Aorta (tissue), 5 donors: ENCODE measurements at places on chromosomes 5 and 9. TPM values are rescaled to one million over a fixed set of nuclear protein-coding genes. Genes with fewer than 3 reads are reported as not detected.

- DNase-seq = no peak
- H3K4me1 ChIP-seq = no peaks in the 10 kb centered on the region
- no peaks in the 10 kb centered on the region for H3K27me3 ChIP-seq
- no peak overlapping the region for H3K27ac ChIP-seq
- H3K4me3 ChIP-seq = no peak overlapping the region
Observed at GRCh38 chr5:88116396-88116795, 152.2 kb downstream of the TMEM161B start.

DNA sequence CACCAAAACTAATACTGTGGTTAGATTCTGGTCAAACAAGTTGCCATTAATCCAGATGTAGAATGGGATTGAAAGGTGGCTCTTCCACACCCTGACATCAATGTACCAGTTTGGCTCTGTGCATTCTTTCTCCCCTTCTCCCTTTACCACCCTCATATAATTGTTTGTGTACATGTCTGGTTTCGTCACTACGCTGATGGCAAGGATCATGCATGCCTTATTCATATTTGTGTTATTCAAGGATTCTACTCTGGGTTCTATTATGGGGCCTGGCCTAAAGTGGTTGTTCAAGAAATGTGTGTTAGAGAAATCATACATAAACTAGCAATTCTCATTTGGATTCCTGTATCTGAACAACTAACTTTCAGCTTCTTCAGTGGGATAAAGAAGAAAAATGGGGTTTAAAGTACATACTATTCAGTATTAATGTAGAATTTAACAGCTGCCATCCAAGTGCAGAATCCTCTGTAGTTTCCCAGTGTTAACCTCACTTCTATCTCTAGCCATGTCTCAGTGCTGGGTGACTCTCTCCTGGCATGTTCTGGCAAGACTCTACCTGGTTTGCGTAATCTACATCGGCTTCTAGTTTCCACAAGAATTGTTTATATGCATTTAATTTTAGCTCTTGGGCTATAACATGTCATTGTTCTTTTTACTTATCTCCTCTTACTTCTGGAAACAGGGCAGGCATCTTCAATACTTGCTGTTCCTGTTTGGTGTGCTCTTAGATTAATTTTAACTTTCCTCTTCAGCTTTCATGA is 27.9 kb upstream of the CDKN2B start:
- no peak for DNase-seq
- no peak overlapping the region for H3K4me3 ChIP-seq
- H3K36me3 ChIP-seq = no peaks in the 10 kb centered on the region
- H3K4me1 ChIP-seq = no peaks in the 10 kb centered on the region
- no peak overlapping the region for H3K27ac ChIP-seq

DNA sequence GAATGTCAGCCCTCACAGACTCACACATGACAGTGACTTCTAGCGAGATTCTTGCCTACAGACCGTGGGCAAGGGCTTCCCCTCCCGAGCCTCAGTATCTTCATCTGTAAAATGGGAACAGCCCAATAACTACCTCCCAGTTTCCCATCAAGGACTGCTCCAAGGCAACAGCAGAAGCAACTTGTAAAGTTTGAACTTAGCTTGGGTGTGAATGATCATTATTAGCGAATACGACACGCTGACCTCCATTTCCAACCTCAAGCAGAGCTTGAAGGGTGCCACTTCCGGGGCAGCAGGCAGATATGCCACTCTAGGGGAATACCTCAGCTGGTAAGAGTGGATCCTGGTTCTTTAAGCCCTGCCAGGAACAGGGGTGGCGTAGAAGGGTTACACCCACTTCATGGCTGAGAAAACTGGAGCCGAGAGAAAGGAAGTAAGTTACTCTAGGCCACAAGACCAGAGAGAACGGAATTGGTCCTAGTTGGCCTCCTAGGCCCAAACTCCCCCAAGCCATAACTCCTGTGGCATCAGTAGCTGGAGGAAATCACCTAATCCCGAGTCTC is 2.0 kb downstream of the RNF44 start:
- H3K4me3 ChIP-seq = no peak overlapping the region
- peaks cover 3% of the 10 kb centered on the region for H3K36me3 ChIP-seq
- no peaks in the 10 kb centered on the region for H3K4me1 ChIP-seq
- H3K27me3 ChIP-seq = no peaks in the 10 kb centered on the region

GRCh38 chr5:177085985-177086653 is 596 bp upstream of the FGFR4 start:
- H3K27me3 ChIP-seq = no peaks in the 10 kb centered on the region
- no peaks in the 10 kb centered on the region for H3K4me1 ChIP-seq
- H3K36me3 ChIP-seq = no peaks in the 10 kb centered on the region
- H3K27ac ChIP-seq = no peak overlapping the region
- H3K4me3 ChIP-seq = no peak overlapping the region

The FAM53C gene
- total RNA-seq = 26.7 TPM

DNA sequence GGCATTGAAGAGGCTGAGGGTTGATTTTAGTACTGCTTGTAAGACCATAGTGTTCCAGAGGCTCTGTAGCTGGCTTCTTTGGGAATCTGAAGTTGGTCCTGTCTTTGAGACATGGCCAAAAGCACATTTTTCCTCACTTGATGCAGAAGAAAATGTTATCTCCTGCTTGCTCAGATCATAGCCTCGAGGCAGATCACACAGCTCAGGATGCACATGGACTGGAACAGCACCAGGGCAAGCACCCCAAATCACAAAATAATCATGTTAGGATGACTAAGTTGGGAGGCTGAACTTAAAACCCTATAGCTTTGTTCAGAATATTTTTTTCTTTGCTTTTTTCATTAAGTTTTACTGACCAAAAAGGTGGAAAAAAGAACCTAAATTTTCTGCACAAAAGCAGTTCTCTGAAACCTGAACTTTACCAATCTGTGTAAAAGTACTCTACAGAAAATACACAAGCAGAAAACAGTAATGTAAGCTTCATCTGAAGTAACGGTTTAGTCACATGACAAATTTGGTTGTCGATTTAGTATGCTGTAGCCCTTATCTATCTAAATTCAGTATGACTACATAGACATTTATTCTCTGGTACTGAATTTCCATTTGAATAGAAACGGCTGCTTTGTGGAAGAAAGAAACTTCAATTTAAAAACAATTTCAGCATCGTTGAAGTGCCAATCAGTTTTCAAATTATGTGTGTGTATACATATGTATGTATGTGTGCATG is 3.4 kb downstream of the KLHL9 start:
- no peak for DNase-seq
- H3K27me3 ChIP-seq = no peaks in the 10 kb centered on the region

The SLC46A2 gene
- total RNA-seq = not detected

DNA sequence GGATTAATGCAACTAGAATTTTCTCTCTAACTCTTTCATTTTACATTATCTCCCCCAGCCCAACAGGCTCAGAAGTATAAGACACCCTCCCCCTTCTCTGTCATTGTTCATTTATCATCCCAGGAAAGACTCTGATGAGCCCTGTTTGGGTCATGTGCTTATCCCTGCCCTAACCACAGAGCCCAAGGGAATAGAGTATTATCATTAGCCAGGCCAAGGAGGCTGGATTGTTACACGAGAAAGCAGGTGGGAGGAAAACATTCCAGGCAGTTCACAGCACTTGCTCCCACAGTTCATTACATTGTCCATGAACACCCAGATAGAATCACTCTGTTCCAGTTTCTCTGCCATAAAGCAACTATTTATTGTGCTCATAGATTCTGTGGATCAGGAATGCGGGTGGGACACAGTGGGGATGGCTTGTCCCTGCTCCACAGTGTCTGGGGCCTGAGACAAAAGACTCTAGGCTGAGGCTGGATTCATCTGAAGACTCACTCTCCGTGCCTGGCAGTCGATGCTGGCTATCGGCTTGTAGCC is 59.5 kb upstream of the TMEM215 start:
- no peaks in the 10 kb centered on the region for H3K36me3 ChIP-seq
- H3K4me3 ChIP-seq = no peak overlapping the region
- H3K4me1 ChIP-seq = no peaks in the 10 kb centered on the region
- DNase-seq = no peak
- no peak overlapping the region for H3K27ac ChIP-seq

GRCh38 chr9:132975961-132976360 is 2.5 kb upstream of the GFI1B start:
- H3K4me3 ChIP-seq = no peak overlapping the region
- no peaks in the 10 kb centered on the region for H3K4me1 ChIP-seq
- no peaks in the 10 kb centered on the region for H3K36me3 ChIP-seq
- H3K27me3 ChIP-seq = peaks cover 2% of the 10 kb centered on the region
- DNase-seq = no peak
- H3K27ac ChIP-seq = no peak overlapping the region

GRCh38 chr5:1737790-1738405 is 61.7 kb downstream of the MRPL36 start:
- no peak overlapping the region for H3K27ac ChIP-seq
- H3K4me1 ChIP-seq = no peaks in the 10 kb centered on the region
- H3K27me3 ChIP-seq = no peaks in the 10 kb centered on the region
- H3K36me3 ChIP-seq = no peaks in the 10 kb centered on the region

The FOXD4L6 gene
- total RNA-seq = not detected

DNA sequence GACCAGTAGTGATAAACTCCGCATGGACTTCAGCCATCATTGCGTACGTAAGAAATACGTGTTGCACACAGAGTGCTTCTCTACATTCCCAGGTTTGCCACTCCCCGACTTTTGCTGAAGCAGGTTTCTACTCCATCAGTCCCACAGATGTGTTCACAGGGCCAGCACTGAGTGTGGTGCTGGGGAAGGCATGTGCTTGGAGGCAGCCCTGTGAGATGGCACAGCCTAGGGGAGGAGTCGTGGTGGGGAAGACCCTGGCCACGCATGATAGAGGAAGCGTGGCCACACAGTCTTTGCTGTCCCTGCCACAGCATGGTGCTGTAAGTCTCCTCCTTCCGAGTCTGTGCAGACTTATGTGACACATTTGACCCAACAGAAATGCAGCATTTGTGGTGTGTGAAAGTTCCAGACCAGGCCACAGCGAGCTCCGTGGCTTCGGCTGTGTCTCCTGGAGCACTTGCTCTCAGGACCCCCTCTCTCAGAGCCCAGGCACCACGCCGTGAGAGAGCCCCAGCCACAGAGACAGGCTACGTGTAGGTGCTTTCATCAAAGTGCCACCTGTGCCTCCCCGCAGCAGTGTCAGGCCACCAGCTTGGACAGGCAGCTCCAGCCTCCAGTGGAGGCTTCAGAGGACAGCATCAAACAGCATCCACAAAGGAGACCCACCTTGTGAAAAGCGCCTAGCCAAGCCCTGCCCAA is 197.8 kb downstream of the AUH start:
- no peak for DNase-seq
- no peak overlapping the region for H3K4me3 ChIP-seq
- no peak overlapping the region for H3K27ac ChIP-seq
- H3K27me3 ChIP-seq = no peaks in the 10 kb centered on the region
- H3K36me3 ChIP-seq = no peaks in the 10 kb centered on the region

The MYOT gene
- total RNA-seq = 7.1 TPM

DNA sequence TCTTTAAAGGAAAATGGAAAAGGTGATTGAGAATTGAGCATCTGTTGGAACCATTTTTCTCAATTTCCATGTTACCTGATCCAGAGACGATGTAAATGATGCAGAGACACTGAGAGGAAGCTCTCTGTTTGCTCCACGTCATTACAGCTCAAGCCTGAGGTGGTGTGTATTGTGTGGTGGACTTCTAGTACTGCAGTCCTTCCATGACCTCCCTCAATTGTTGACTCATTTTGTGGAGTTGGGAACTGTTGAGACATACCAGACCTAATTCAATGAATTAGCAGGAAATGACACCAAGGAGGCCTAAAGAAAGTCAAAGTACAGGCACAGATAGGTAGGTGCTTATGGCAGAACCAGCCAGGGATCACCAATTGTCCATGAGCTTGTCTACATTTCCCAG is 15.6 kb upstream of the LVRN start:
- no peaks in the 10 kb centered on the region for H3K4me1 ChIP-seq
- H3K27ac ChIP-seq = no peak overlapping the region
- H3K36me3 ChIP-seq = no peaks in the 10 kb centered on the region
- no peaks in the 10 kb centered on the region for H3K27me3 ChIP-seq

- H3K4me3 ChIP-seq = no peak overlapping the region
- H3K36me3 ChIP-seq = no peaks in the 10 kb centered on the region
- no peaks in the 10 kb centered on the region for H3K27me3 ChIP-seq
- H3K27ac ChIP-seq = no peak overlapping the region
- H3K4me1 ChIP-seq = no peaks in the 10 kb centered on the region
Observed at GRCh38 chr5:165188556-165189175, 1683.2 kb downstream of the MAT2B start.

GRCh38 chr9:100394032-100394695 is 32.8 kb upstream of the MSANTD3 start:
- DNase-seq = no peak
- H3K27ac ChIP-seq = no peak overlapping the region
- no peak overlapping the region for H3K4me3 ChIP-seq
- H3K4me1 ChIP-seq = no peaks in the 10 kb centered on the region
- H3K36me3 ChIP-seq = no peaks in the 10 kb centered on the region
- H3K27me3 ChIP-seq = no peaks in the 10 kb centered on the region

The AHRR gene
- total RNA-seq = 3.8 TPM

The SEC24A gene
- total RNA-seq = 28.8 TPM

- H3K4me3 ChIP-seq = no peak overlapping the region
- H3K36me3 ChIP-seq = no peaks in the 10 kb centered on the region
- H3K4me1 ChIP-seq = no peaks in the 10 kb centered on the region
- no peaks in the 10 kb centered on the region for H3K27me3 ChIP-seq
- no peak for DNase-seq
Observed at GRCh38 chr5:16076657-16077056, 102.9 kb downstream of the MARCHF11 start.

DNA sequence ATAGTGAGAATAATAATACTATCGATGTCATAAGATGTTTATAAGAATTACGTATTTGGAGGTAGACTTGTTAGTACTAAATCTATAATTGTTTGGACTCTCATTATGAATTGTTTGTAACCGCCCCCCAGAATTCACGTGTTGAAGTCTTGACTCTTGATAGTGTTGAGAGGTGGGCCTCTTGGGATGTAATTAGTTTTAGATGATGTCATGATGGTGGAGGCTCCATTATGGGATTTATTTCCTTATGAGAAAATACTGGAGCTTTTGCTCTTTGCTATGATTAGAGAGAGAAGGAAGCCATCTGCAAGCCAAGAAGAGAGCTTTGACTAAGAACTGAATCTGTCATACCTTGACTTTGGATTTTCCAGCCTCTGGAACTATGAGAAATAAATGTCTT is 142.2 kb downstream of the PRDM9 start:
- DNase-seq = no peak
- no peaks in the 10 kb centered on the region for H3K4me1 ChIP-seq
- no peaks in the 10 kb centered on the region for H3K36me3 ChIP-seq
- no peak overlapping the region for H3K27ac ChIP-seq

- no peaks in the 10 kb centered on the region for H3K4me1 ChIP-seq
- no peaks in the 10 kb centered on the region for H3K27me3 ChIP-seq
- no peak for DNase-seq
- no peak overlapping the region for H3K4me3 ChIP-seq
Observed at GRCh38 chr9:137176302-137177182, 4.7 kb upstream of the TMEM210 start.
